ENCODE measurements at places on chromosomes 5 and 9. TPM values are rescaled to one million over a fixed set of nuclear protein-coding genes. Genes with fewer than 3 reads are reported as not detected.

DNA sequence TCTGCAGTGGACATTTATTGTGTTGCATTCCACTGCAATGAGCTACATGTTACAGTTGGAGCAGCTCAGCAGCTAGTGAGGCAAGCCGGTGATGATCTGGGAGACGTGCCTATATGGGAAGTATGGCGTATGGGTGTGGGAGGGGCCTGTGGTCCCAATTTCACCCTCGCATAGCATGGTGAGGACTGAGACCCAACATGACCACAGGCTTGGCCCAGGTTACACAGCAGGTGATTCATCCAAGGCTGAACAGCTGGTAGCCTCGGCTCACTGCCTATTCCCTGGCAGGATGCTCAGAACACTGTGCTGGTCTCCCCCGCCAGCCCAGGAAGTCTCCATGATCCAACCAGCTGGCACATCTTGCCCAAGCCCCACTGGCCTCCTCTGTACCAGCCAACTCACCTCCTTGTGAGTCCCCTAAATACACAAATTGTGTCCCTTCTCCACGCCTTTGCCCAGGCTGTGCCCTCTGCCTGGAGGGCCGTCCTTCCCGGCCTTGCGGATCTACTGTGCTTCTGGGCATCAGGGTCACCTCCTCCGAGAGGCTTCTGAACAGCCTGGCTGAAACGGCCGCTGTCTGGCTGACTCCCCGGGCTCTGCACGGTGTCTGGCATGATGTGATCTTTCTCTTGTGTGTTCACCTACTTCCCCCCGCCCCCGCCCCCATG lies 81.4 kb downstream of the NSUN2 start:
- DNase-seq, result no peak

- no peak for DNase-seq
These were observed 158.7 kb upstream of the RAI14 start for GRCh38 chr5:34497470-34497808.

DNA sequence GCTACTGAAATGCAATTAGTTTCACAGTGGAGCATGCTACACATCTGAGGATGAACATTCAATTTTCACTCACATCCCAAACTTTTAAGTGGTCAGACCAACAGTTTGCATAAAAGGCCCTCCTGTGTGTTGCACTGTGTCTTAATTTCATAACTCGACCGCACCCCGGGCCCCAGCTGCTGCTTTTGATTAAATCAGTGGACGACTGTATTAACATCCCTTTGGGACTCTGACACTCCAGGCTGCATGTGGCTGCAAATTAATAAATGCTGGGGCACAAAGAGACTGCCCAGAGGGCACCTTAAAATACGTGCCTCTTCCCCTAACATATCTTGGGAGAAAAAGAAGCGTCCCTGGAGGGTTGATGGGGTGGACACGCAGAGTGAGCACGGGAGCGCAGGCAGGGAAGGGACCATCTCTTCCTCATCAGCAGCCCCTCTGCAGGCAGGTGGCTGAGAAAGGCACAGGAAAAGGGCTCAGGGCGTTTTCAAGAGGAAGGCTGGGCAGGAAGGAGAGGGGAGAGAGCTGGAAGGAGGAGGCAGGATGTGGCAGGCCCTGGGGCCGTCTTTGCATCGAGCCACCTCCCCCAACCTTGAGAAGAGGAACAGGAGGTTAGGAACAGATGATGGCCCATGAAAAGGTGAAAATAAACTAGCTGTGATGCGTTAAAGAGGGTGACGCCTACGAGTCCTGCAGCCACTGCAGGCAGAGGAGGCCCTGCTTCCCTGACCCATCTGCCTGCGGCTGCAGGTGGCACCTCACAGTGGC lies 18.6 kb downstream of the MED10 start:
- DNase-seq, result no peak

- no peak for DNase-seq
These were observed 191.2 kb downstream of the ACTL7B start for GRCh38 chr9:108664309-108665255.

HBEGF gene
- polyA plus RNA-seq, result 0.80 TPM

DNA sequence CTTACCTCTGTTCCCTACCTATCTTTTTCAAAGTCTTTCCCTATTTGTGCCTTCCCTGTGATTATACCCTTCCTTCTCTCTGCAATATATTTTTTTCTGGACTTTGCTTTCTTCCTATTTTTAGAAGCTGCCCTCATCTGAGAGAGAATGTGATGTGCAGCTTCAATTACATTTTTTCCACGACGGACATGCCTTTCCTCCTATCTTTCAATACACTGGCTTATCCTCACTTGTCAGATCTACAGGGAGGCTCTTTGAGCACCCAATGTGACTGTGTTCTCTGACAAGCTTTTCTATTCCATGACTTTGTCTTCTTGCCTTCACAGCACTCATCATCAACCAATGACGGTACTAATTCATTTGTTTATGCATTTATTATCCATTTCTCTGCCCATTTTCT lies 227.9 kb upstream of the CLINT1 start:
- no peak for DNase-seq

GRCh38 chr5:89817841-89818240 lies 591.7 kb downstream of the CETN3 start:
- DNase-seq, result no peak

FBP1 gene
- polyA plus RNA-seq, result 17.8 TPM

DNA sequence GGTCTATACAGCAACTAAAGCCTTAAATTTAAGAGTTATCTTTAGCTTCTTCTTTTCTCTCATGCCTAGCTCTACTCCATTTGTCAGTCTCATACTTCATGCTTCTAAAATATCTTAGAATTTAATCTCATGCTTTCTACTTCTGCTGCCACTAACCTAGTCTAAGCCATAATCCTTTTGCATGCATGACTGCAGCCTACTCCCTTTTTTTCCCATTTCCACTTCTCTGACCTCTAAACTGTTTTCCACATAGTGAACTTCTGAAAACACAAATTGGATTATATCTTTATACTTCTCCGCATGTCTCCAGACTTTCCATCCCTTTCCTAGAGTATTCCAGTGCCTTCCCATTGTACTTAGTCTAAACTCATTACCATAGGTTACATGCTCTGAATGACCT lies 193.0 kb downstream of the XRCC4 start:
- DNase-seq, result no peak

DNA sequence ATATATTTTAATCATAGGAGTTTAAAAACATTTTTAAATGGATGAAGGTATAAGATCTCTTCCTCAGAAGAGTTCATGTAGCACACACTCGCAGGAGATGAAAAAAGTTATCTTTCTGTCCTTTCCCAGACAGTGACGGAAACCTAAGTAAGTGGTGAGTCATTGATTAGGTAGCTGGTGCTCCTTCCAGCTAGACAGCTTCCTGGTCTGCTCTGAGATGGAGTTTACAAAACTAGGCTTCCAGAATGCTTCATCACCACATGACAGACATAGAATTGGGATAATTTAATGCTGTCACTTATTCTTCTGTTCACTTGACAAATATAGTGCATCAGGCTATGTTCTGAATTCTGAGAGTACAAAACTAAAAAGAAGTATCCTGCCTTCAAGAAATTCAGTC lies 2393.0 kb upstream of the C9orf72 start:
- no peak for DNase-seq

MRPS2 gene
- 53.4 TPM for polyA plus RNA-seq

Measured in immature natural killer cell (primary cell).